CD8-positive, alpha-beta memory T cell (primary cell): ENCODE measurements at places on chromosomes 3 and 15.

DNA sequence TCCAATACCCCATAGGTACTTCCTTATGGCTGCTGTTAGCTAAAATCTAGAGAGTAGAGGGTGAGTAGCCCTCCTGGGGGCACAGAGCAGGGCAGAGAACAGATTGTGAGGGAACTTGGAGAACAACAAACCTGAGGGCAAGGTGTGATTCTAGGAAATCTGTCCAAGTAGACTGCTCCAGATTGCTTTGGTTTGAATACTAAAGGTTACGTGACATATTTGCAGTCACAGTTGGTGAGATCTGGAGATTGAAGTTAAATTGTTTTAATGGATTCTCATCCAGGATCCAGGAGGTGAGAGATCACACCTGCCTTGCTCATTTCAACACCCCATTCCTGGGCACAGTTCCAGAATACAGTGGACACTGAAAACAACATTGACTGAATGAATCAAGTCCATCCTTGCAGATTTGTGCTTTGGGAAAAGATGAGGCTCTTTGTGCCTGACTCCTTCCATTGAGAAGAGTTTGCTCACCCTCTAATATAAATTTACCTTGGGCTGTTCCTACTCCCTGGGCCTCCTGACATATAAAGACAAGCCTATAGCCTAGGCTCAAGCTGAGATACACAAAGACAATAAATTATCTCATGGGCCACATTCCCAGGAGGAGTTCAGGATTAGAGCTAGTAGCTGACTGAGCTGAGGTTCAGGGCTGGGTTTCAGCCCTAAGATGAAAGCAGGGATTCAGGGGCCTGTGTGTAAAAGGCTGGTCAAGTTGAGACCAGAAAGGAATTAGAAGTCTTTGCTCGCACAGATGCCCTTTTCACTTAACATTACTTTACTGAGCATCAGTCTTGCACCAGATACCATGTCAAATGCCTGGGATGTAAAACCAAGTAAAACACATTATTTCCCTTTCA is 400.9 kb upstream of the MCTP2 start:
- DNase-seq: no peak

DNA sequence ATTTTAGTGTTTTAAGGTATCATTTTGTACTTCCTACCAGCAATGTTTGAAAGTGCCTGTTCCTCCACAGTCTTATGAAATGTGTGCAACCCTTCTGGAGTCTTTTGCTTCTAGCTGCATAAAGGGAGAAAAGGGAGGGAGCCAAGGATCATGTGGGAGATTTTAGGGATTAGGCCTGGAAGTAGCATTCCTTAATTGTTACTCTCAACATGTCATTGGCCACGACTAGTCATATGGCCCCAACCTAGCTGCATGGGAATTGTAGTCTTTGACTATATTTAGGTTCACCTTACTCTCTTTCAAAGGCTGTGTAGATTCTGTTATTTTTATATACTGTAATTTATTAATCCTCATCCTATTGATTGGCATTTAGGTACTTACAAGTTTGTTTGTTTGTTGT is 14.9 kb downstream of the CRTAP start:
- no peak for DNase-seq

DNA sequence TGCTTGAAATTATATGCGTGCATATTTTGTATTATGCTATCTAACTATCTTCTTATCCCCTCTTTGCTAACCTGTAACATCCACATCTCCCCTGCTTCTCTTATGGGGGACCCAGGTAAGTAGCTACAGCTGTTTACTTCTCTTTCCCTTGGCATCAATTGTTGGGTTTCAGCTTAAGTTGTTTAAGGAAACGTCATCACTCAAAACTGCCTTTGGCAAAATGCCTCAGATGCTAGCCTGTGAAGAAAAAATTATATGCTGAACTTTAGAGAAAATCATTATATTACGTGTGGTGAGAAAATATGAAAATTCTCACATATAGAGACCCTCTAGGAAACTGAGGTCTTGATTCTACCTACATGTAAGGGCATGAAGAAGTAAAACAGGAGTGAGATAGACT is 447.0 kb upstream of the NECTIN3 start:
- no peak for DNase-seq

- no peak for DNase-seq
Measured at GRCh38 chr3:73530022-73530396, 94.7 kb downstream of the PDZRN3 start.

DNA sequence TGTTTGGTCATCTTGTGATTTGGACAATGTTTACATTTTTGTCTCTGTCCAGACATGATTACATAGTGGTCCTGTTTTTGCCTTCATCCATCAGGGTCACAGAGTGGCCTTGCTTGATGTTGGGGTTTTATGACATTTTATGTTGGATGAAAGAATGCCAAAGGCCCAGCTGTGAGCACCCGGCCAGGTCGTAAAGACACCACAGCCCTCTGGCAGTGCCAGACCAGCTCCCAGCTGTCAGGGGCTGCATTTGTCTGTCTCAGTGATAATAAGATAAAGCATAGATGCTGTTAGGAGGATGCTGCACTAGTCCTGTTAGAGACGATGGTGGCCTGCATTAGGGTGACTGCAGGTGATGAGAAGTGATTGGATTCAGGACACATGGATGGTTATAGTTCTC is 117.5 kb downstream of the FAM174B start:
- no peak for DNase-seq

- no peak for DNase-seq
Measured at GRCh38 chr3:138842483-138843188, 7.9 kb upstream of the PIK3CB start.

- DNase-seq: no peak
Measured at GRCh38 chr3:45841420-45841756, 531 bp downstream of the LZTFL1 start.

DNA sequence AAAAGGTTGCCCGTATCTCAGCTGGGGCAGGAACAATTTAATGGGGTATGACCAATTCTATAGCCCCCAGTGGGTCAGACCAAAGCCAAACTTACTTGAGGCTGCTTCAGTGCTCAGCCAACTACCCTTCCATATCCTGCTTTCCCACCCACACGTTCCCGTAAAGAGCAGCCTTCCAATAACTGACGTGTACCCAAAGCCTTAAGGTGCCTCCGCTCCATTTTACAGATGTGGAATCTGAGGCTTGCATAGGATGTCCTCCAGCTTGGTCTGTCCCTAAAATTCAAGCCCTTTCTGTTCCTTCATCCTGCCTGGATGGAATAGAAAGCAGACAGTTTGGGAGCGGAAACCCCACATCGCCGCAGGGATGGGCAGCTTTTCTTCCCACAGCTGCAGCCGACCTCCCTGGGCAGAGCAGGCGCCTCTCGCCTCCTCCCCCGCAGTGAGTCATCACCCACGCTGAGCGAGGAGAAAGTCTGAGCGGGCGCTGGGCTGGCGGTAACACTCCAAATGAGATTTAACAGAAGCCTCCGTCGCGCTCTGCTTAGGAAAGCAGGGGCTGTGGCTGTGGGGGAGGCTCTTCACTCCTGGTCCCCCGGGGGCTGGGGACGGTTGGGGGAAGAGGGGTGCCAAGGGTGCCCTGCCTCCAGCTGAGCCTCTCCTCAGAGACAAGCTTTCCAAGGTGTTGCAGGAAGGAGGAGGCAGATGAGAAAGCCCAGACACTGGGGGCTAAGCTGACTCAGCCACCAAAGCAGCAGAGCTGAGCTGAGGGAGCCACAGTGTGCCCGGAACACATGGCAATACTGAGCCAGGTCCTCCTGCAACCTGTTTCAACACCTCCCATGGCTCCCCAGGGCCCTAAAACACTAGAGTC is 57.8 kb upstream of the HRH1 start:
- no peak for DNase-seq

GRCh38 chr3:146539315-146539714 is 5.1 kb downstream of the PLSCR1 start:
- DNase-seq: no peak

DNA sequence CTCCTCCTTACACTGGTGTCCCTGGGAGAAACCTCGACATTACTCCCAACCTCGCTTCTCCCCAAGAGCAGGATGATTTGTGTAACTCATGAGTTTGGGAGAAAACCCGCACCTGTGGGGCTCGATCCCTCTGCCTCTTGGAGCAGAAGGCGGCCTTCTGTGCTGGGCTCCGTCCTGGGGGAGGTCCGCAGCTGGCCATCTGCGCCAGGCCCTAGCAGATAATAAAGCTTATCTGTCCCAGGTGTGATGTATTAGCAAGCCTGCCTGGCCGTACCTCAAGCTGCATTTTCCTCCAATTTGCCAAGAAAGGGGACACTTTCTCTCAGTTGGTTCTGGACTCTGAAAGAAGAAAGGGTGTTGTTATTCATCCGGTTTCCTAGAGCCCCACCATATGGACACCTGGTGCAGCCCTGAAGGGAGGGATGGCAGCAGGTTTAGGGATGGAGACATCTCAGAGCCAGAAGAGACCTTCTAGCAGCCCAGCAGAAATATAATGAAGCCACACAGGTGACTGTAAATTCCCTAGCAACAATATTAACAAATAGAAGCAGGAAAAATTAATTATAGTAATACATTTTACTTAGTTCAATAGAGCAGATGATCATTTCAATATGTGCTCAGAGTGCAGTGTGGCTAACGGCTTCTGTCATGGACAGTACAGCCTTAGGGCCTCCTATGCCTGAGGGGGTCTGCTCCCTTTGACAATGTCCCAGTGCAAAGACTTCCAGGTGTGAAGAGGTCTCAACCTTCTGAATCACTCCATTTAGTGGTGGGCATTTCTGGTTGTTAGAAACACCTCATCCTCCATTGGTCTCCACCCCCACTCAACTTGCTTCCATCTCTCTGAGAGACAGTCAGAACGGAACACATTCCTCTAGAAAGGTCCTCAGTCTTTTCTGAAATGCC is 94.8 kb downstream of the CPN2 start:
- DNase-seq: no peak

- no peak for DNase-seq
Measured at GRCh38 chr3:174051191-174051590, 653.6 kb downstream of the NLGN1 start.

- no peak for DNase-seq
Measured at GRCh38 chr3:15924914-15925313, 127.1 kb upstream of the ANKRD28 start.

DNA sequence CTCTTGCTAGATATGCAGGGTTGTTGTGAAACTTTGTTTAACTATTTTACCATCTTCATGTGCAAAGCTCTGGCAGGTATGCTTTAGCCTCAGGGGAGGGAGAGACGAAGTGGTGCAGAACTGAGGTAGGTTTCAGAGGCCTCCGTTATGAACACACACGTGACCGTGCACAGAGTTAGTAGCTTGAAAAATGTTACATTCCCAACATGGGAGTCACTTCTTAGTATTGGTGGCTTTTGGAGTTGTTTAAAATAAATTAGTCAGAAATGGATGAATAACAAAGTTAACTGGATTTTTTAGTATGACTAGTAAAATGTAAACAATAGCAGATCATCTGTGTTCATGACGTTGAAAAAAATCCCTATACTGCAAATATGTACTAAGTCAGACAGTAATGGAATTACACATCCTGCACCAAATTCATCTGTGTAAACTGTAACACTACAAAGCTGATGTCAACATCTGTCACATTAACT is 279.6 kb downstream of the KLF13 start:
- no peak for DNase-seq

GRCh38 chr15:85725564-85725963 is 69.2 kb downstream of the KLHL25 start:
- no peak for DNase-seq

DNA sequence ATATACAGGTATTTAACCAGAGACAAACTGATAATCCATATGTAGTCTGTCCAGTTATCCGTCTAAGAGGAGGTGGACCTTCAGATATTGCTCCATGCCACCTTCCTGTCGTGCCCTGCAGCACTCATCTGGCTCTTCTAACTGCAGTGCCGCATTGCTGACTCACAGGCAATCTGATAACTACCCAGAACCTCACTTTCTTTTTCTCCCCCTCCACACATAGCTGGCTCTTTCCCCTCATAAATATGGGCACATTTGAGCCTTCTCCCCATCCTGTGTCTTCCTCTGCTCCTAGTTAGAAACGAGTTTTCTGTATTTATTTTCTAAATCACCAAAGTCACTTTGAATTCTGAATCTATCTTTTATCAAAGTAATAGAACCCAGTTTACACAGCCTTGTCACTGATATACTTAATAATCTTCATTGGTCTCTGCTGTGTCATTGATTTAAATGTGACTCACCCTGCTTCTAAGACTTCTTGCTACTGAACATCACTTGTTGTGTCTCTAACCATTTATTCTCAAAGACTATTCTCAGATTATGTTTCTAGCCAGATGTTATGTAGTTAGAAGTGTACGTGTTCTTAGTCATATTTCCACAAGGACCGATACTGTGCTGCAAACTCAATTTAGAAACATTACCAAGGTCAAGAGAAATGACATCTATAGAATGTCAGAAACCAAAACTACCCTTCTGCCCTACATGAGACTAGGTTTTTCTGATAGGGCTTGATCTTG is 17.4 kb upstream of the KCNMB2 start:
- DNase-seq: no peak

DNA sequence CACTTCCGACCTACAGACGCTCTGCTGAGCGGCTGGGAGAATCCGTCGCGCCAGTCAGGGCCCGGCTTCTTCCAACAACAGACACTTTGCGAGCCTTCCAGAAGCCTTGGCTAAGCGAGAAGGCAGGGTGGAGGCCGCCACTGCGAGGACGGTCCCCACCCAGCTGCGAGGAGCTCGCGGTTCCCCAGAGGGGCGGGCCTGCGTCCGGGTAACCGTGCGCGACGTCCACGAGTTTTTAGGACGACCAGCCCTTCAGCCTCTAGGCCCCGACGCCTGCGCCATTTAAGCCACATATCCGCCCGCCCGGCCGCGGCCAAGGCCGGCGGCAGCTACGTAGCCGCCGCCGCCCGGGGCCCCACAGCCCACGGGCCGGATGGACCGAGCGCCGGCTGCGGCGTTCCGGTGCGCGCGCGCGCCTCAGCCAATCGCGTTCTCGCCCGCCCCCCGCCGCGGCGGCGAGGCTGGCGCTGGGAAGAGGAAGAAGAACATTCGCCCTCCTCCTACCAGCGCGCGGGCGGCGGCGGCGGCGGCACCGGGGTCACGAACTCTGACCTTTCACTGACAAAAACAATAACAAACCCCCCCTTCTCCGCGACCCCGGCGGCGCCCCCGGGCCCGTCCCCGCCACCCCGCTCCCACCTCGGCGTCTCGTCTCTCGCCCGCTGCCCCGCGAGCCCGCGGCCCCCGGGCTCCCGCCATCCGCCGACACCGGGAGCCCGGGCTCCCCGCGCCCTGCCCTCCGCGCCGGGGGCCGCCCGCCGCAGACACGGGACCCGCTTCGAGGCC is at the start of gene NR2C2:
Gene NR2C2, plus strand, starts transcription at position 484 of the 786 bp plus-strand sequence. CDS start 56,332 bp downstream, outside the sequence.
- peak; percentile 85 for DNase-seq

DNA sequence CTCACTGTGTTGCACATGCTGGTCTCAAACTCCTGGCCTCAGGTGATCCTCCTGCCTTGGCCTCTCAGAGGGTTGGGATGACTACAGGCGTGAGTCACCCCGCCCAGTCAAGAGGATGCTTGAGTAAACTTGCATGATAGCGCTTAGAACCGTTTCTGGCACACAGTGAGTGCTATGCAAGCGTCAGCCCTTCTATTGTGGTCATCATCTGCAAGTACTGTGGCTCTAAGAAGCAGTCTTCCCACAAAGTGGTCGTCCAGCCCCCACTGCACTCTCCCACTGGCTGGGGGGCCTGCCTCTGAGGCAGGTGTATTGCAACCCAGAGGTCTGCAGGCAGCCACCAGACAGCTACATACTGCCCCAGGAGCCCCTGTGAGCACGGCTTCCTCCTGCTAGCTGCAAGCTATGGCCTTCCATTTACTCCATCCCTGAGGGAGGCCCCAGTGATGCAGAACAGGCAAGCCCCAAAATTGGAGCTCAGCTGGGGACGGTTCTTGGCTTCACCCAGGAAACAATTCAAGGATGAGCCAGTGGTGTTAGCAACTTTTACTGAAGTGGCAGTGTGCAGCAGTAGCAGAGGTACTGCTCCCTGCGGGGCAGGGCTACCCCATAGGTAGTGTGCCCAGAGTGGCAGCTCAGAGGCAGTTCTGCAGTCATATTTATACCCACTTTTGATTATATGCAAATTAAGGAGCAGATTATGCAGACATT is 95.4 kb downstream of the LSM3 start:
- no peak for DNase-seq
